ENCODE measurements at places on chromosomes 11 and 22.

- DNase-seq: no peak
Measured at GRCh38 chr22:27292542-27293299, 508.8 kb downstream of the MN1 start.

DNA sequence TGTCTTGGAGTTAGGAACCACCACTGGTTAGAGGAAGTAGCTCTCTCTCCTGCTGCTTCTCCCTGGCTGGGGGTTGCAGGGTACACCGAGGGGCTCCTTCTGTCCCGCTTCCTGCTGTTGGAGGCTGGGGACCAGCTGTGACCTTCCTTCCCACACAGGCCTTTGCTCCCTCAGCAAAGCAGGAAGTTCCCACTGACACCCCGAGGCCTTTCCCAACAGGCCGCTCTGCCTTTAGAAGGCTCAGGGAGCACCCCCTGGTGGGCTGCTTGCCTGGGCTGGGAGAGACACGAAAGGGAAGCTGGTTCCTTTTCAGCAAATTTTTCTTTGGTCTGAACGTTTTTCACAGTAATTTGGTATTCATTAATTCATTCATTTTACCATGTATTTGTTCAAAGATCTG is 527.9 kb upstream of the B3GAT1 start:
- no peak for DNase-seq

GRCh38 chr11:43447151-43447550 is 88.4 kb downstream of the TTC17 start:
- no peak for DNase-seq

DNA sequence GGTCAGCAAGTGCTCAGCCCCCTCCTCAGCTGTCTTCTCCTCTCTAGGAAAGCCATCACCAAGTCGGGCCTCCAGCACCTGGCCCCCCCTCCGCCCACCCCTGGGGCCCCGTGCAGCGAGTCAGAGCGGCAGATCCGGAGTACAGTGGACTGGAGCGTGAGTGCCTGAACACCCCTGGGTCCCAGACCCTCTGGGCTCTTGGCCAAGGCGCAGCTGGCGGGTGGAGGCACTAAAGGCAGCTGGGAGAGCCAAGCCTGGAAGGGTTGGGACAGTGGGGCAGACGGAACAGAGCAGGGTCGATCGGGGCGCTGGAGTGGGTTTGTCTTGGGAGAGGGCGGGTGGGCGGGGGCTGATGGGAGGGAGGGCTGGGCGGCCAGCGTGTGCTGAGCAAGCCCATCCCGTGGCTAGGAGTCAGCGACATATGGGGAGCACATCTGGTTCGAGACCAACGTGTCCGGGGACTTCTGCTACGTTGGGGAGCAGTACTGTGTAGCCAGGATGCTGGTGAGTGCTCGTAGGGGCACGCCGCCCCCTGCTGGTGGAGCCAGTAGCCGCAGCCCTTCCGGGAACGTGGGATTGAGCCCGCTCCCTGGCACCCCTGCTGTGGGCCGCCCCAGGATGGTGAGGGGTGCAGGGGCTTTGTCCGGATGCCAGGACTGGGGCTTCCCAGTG is 14.1 kb upstream of the MDK start:
- DNase-seq: peak; percentile 65

DNA sequence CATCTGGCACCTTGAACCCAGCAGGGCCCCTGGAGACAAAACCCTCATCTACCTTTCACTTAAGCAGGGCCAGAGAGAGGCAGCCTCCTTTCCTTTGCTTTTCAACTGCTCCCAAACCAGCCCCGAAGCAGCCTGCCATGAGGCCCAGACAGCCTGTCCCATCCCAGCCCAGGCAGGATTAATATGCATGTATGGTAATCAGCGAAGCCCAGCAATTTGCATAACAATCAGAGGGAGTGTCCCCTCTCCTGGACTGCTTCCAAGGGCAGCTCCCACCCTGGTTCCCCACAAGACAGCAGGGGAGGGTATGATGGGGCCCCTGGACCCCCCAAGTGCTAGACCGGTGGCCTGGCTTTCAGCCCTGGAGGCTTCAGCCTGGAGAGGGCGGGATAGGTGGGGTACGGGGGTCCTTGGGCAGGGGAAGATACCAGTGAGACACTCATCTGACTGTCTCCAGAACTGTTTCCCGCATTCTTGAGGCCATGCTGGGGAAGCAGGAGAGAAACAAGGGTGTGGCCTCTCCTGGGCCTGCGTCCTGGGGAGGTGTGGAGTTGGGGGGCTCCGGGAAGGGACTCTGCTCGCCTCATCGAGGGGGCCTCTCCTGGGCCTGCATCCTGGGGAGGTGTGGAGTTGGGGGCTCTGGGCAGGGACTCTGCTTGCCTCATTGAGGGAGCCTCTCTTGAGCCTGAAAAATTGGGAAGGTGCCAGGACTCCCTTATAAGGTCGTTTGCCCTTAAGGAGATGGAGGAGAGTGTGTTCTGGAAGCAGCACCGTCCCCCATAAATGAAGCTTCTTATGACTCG is 93.2 kb upstream of the PRR5 start:
- no peak for DNase-seq

DNA sequence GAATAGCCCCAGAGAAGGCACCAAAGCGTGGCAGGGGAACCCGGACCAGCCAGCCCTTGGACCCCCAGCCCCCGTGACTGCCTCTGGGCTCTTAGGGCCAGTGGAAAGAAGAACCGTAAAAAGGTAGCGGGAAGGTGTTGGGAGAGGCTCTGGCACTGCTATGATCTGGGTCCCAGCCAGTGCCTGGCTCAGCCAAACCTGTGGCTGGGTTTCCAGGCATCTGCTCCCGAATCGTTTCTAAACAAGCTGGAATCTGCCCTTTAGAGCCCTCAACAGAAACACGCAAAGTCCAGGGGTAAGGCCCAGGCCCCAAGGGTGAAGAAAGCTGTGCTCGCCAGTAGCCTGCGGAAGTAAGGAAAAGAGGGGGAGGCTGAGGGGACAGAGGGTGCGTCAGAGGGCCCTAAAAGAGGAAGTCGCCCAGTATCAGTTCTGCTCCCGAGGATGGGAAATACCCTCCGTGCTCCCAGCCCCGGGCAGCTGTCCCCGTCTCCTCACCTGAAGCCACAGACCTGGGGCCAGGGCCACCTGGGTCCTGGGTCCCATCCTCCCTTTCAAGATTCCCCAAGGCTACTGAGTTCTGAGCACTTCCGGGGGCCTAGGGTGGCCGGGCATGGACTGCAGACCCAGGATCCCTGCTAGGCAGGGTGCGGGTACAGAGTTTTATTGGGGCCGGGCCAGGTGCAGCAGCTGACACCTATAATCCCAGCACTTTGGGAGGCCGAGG is 24.7 kb downstream of the IL10RA start:
- DNase-seq: peak; percentile 89

DNA sequence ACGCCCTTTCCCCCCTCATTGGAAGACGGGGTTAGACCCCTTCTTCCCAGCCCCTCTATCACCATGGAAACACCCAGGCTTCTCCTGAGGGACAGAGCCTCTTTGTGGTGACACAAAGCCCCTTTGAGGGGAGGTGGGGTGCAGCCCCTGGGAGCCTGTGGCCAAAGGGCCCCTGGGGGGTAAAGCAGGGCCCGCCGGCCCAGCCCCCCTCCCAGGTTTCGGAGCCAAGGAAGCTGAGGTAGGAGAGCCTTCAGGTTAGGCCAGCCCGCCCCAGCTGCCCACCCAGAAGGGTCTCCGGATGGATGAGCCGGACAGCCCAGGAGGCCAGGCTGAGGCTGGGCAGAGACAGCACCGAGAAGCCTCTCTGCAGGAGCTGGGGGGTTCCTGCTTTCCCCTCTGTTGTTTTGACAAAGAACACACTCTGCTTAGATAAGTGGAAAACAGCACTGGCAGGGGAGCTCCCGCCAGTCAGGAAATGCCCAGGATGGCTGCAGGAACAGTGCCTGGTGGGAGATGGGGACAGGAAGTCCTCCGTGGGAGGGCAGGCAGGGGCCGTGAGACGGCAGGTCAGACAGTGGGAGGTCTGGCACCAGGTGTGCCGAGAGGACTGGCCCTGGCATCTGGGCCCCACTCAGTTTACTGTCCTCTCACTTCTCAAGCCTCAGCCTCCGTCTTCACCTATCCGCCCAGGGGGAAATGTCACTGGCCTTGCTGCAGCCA is 18.2 kb downstream of the ARVCF start:
- no peak for DNase-seq

GRCh38 chr11:76088511-76088910 is 117.8 kb downstream of the WNT11 start:
- no peak for DNase-seq

DNA sequence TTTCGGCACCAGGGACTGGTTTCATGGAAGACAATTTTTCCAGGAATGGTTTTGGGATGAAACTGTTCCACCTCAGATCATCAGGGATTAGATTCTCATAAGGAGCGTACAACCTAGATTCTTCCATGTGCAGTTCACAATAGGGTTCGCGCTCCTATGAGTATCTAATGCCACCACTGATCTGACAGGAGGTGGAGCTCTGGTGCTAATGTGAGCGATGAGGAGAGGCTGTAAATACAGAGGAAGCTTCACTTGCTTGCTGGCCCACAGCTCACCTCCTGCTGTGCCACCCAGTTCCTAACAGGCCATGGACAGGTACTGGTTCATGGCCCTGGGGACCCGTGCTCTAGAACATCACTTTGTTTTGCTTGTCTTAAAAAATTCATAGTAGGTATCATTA is 41.8 kb upstream of the AMPD3 start:
- peak; percentile 67 for DNase-seq

- DNase-seq: no peak
Measured at GRCh38 chr22:17581631-17582030, 18.3 kb downstream of the SLC25A18 start.

- DNase-seq: no peak
Measured at GRCh38 chr11:83702796-83703195, 416.6 kb upstream of the CCDC90B start.

DNA sequence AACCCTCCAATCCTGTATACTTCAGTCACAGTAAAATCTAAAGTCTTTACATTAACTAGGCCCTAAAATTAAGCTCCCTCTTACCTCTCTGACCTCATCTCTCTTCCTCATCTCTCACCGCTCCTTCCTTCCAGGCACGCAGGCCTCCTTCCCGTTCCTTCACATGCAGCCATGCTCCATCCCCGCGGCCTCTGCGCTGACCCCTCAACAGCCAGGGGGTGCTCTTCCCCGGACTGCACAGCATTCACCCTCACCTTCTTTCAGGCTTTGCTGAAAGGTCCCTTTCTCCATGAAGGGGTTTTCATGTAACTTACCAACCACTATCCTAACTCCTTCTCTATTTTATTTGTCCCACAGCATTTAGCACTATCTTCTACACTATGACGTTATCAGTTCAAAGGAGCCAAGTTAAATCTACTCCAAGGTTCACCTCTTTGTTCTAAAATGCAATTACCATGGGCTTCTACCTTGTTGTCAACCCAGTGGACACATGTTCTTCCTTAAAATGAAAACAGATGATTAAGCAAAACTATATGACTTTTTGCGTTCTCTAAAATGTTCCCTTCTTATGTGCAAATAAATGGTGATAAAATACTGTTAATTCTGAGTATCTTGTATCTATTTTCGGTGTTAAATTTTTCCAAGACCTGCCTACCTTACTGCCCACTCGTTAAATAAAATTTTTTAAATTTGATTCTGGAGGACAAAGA is 57.8 kb upstream of the APOA1 start:
- peak; percentile 34 for DNase-seq

DNA sequence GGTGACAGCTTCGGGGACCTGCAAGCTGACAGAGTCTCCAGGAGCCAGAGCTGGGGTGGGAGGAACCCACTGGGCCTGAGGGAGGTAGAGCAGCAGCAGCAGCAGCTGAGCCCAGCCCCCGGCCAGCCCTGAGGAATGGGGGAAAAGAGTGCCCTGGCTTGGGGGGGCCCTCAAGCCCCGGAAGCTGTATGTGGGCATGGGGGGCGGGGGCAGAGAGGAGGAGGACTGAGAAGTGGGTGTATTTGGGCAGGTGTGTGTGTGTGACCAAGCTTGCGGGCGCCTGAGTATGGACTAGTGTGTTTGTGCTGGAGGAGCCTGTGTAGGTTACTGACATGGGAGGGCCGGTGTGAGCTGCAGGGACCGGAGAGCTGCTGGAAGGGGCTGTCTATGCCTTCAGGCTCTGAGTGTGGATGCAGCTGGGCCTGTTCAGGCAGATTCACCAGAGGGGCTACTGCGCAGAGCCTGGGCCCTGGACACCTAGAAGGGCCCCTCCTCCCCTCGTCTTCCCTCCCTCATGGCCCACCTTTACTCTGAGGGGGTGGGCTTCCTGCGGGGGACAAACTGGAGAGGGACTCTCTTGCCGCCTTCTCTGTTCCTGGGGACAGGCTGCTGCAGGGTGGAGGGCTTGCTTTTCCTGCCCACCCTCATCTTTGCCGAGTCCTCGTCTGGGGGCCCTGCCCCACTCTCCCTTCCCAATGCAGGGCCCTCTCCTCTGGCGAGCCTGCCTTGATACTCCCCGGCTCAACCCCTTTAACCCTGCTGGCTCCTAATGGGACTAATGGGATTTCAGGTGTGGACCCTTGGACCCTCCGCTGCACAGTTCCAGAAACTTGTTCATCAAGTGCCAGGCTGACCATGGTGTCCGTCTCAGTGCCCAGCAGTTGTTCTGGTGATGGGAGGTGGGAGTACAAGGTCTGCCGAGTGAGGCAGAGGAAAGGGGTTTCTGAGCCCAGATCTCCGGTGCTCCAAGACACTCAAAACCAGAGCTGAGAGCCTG is 28.2 kb downstream of the ST3GAL4 start:
- no peak for DNase-seq

DNA sequence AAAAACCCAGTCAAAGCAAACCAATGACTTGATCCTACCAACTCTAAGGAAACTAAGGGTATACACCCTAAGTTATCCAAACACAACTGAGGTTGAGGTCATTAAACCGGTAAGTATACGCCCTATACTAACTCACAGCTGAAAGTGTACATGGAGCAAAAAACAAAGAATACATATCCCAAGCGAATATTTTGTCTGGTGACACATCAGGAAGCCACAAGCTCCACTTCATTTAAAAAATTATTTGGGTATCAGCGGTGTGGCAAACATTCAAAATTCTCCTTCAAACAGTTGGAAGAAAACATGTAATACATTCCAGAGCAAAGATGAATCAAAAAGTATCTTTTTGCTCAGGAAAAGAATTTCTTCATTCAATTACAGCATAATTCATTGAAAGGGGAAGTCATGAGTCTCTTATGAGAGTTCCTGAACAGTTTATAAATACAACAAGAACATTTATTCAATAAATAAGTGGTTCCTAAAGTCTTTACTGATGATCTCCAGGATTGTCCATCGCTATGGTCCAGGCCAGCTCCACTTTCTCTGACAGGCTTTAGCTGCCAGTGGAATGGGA is 4.5 kb upstream of the JAML start:
- DNase-seq: no peak

GRCh38 chr11:97201743-97202612 is 812.2 kb downstream of the JRKL start:
- DNase-seq: no peak

DNA sequence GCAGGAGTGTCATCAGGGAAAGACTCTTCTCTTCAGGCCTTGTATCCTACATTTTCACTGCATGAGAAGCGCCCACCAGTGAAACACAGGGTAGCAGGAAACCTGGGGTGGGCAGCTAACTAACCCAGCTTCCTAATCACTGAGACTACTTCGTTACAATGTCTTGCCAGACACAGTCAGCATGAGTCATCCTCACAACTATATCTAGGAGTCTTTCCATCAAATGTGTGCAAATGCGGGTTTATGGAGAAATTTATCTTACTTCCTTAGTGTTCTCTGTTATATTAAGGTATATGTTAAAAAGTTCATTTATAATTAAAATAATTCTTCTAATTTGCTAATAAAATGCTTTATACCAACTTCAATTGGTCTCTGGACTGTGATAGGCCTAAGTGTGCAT is 79.9 kb upstream of the RAB1B start:
- DNase-seq: no peak
